Activated T-helper 1 cell treated with anti-CD3 and anti-CD28 coated beads, Interleukin-12 subunit alpha, Interleukin-12 subunit beta, Interleukin-2, Interleukin-4 antibody, amounts not matched to agents 30 ng/mL and 10 ng/mL and 1 ng/mL, durations not matched to agents 14 hours and 24 hours and 36 hours (primary cell): ENCODE measurements at places on chromosomes 12 and 14. TPM values are rescaled to one million over a fixed set of nuclear protein-coding genes. Genes with fewer than 3 reads are reported as not detected.

The SLC38A4 gene
- not detected in 2 replicates for total RNA-seq

The CKAP4 gene
- total RNA-seq = 4.8 and 5.1 TPM in 2 replicates

The FAM216A gene
- 40.8 and 45.9 TPM in 2 replicates for total RNA-seq

The NACA gene
- total RNA-seq = 942 and 963 TPM in 2 replicates

The EGLN3 gene
- 8.7 and 11.2 TPM in 2 replicates for total RNA-seq

The MAP3K9 gene
- total RNA-seq = 3.5 and 4.1 TPM in 2 replicates

The USP44 gene
- total RNA-seq = 3.6 and 4.4 TPM in 2 replicates

The KRT81 gene
- total RNA-seq = not detected in 2 replicates

The LTB4R2 gene
- total RNA-seq = 8.9 and 10.3 TPM in 2 replicates

The SERPINA5 gene
- total RNA-seq = not detected in 2 replicates

The TAS2R20 gene
- 2.1 TPM in 2 replicates for total RNA-seq

The WDR89 gene
- 26.8 and 27.4 TPM in 2 replicates for total RNA-seq

The MAP1LC3B2 gene
- total RNA-seq = 0.49 and 0.57 TPM in 2 replicates

The SCN8A gene
- 0.15 and 0.26 TPM in 2 replicates for total RNA-seq

The RNU4-1 gene
- 2,369 and 3,474 TPM in 2 replicates for total RNA-seq

The ERP27 gene
- total RNA-seq = 2.2 and 2.3 TPM in 2 replicates

The HNRNPC gene
- total RNA-seq = 958 and 976 TPM in 2 replicates

The SLC25A21 gene
- not detected in 2 replicates for total RNA-seq

The PSME2 gene
- total RNA-seq = 575 and 588 TPM in 2 replicates

The NDUFA9 gene
- total RNA-seq = 118 and 123 TPM in 2 replicates

The TAS2R30 gene
- total RNA-seq = 3.8 and 4.5 TPM in 2 replicates

The KRT2 gene
- not detected in 2 replicates for total RNA-seq

The UNC79 gene
- 0.02 and 0.03 TPM in 2 replicates for total RNA-seq

The RFC5 gene
- 73.8 and 87.0 TPM in 2 replicates for total RNA-seq

The MSRB3 gene
- total RNA-seq = 0.15 TPM in 1 of 2 replicates, not detected in the other

The EPYC gene
- total RNA-seq = not detected in 2 replicates
